ENCODE measurements at places on chromosomes 7 and 10.

GRCh38 chr7:136290351-136290750 lies 313.2 kb upstream of the MTPN start:
- no peak for DNase-seq

DNA sequence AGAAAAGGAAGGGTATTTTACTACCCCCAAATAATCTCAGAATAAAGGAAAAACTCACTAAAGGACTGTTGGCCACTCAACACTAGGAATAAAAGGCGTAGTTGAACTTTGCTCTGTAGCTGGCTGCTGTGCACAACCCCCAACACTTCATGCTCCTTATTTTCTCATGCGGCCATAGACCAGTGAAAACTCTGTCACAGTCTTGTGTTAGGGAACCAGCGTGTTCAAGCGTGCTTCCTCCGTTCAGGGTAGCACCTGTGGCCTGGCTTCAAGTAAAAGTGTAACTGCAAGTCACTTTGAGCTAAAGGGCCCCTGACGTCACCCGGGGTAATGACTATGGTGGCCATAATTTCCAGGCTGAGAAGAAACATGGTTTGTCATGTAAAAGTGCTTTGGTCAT lies 27.0 kb downstream of the BLNK start:
- no peak for DNase-seq

DNA sequence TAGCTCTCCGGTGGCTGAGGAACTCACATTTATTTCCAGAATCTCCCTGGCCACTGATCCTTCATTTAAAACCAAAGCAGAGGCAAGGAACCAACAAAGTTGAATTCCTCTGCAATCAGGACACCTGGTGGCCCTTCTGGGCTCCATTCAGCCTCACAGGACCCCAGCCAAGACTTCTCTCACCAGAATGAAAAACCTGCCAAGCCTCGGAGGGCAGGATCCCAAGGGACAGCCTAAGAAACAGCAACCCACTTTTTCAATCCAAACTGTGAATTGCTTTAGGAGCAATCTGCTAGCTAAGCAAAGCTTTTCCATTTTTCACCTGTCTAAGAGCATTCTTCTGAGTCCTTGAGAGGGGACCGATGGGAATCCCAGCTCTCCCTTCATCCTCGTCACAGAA lies 34.6 kb downstream of the OAT start:
- no peak for DNase-seq

DNA sequence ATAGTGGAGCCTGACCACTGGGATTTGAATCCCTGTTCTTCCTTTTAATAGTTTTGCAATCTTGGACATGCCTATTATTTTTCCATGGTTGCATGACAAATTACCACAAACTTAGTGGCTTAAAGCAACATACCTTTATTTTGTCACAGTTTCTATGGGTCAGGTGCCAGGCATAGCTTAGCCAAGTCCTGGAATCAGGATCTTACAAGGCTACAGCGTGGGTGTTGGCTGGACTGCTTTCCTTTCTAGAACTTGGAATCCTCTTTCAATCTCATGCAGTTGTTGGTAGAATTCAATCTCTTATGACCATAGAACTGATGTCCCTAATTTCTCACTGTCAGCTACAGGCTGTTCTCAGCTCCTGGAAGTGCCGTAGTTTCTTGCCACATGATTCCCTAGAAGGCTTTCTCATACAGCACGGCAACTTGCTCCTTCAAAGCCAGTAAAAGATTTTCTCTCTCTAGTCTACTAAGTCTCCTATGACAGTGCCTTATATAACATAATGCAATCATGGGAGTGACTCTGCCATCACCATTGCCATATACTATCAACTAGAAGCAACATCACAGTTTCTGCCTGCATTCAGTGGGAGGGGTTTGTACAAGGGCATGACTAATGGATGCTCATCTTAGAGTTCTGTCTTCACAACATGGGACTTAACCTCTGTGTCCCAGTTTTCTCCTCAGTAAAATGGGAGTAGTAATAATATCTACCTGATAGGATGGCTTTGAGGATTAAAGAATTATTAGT lies 243.4 kb upstream of the FZD1 start:
- no peak for DNase-seq

DNA sequence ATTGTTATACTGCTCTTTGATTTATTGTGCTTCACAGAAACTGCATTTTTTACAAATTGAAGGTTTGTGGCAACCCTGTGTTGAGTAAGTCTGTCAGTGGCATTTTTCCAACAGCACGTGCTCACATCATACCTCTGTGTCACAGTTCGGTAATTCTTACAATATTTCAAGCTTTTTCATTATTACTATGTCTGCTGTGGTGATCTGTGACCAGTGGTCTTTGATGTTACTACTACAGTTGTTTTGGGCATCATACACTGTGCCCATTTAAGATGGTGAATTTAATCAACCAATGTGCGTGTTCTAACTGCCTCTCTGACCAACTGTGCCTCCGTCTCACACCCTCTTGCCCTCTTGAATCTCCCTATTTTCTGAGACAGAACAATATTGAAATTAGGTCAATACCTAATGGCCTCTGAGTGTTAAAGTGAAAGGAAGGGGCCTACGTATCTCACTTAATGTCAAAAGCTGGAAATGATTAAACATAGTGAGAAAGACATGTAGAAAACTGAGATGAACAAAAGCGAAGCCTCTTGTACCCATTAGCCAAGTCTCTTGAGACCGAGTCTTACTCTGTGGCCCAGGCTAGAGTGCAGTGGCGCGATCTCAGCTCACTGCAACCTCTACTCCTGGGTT lies 20.2 kb upstream of the ASL start:
- DNase-seq: no peak

GRCh38 chr7:104627516-104627915 lies 299.1 kb downstream of the LHFPL3 start:
- DNase-seq: no peak

DNA sequence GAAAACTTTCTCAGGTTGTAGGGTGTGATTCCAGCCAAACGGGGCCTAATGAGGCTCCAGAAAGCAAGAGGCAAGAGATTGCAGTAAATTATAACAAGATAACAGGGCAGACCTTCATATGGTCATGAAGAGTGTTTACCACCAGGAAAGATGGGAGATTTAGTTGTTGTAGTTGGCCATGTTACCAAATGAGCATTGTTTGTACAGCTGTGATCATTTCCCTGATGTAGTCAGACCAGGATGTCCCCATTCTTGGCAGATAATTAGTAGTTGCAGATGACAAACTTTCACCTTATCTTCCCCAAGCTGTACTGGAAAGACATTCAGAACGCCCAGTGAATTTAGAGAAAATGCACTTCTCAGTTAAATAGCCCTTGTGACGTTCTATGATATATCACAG lies 630.8 kb downstream of the ANKRD7 start:
- no peak for DNase-seq

- DNase-seq: no peak
These were observed 220.6 kb downstream of the ADRA2A start for GRCh38 chr10:111297351-111297848.

DNA sequence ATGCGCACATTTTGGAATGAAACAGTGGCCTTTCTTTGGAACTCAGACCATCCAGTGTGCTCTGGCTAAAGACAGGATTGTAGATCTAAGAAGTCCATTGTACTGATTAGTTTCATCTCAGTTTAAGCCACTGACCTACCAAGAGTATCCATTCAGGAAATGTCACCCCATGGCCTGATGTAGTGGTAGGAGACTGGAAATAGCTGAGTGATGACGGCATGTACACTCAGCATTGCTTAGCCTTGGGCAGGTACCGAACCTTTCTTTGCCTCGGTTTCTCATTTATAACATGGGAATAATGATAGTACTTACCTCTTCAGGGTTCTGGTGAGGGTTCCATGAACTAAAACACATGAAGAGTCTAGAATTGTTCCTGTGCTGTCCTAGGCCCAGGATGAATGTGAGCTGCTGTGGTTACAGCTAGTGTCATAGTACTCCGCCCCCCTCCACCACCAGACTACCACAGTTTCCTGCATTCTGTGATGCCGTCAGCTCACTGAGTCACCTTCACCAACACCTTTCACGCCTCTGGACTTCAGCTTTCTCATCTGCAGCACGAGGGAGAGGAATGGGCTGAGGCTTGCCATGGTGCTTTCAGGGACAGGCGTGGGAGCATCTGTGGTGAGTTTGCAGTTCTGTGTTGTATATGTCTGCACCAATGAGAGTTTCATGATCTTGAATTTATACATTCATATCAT lies 484.0 kb upstream of the GALNT17 start:
- DNase-seq: peak; percentile 21

GRCh38 chr10:19811540-19811939 lies 4.7 kb upstream of the PLXDC2 start:
- no peak for DNase-seq

- DNase-seq: no peak
These were observed 90.8 kb downstream of the ARMH3 start for GRCh38 chr10:101965075-101965765.

- no peak for DNase-seq
These were observed 144.5 kb upstream of the ASAH2 start for GRCh38 chr10:50395851-50396250.

DNA sequence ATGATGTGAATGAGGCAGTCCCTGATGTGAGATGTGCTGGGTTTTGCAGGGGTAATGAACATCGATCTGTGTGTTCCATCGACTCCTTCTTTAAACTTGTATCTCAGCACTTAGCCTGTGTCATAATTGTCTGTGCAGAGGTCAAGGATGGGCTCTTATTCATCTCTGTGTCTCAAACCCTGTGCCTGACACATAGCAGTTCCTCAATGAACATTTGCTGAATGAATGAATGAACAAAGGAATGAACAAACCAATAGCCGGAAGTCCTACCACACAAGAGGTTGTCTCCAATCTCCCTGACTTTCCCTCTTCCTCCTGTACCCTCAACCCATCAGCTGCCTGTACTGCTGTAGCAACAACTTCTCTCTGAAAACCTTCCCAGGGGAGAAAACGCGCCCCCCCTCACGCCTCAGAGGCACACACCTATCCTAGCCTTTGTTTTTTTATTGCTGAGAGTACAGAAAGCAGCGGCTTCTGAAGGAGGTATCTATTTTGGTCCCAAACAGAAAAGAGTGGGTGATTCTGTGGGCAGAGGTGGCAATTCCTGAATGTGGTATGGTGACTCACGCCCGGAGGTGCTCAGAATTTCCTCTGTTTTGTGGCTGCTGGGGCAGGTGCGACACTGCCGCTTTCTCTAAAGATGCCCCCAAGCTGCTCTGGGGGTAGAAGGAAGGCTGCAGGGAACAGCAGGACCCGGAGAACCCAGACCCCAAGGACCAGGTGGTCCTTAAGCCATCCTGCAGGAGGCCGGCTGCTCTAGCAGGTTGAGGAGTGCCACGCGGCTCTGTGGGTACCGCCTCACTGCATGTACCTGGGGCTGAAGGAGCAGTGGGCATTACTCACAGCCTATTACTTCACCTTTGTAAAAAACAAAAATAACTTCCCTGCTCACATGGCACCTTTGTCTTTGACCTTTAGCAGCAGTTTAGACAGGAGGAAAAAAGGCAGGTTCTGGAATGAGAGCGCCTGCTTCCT lies 9.6 kb downstream of the IL2RA start:
- no peak for DNase-seq

DNA sequence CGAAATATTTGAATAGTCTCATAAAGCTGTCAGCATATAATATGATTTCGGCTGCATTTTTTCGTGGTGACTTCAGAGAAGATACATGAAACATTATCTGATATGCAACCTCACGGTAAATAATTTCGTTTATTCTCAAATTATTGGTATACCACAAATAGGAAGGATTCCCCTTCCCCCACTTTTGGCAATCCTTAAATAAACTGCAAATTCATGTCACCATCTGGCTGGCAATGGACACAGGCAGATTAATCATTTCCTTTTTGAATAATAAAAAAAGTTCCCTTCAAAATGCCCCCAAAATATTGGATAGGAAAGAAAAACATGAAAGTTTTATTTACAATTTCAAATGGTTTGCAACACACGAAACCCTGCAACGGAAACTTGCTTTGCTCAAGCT lies 234.5 kb upstream of the MEOX2 start:
- DNase-seq: no peak
